ENCODE measurements at places on chromosomes 12 and 14. TPM values are rescaled to one million over a fixed set of nuclear protein-coding genes. Genes with fewer than 3 reads are reported as not detected.

The TRHDE gene
- 1.2 TPM for total RNA-seq

GRCh38 chr12:104618691-104619090 is 161.9 kb downstream of the CHST11 start:
- no peak for DNase-seq

- DNase-seq: no peak
Measured at GRCh38 chr14:92581966-92582566, 68.5 kb downstream of the RIN3 start.

GRCh38 chr12:132723764-132724140 is 13.1 kb downstream of the PGAM5 start:
- DNase-seq: no peak

- DNase-seq: no peak
Measured at GRCh38 chr14:84272290-84272721, 1257.6 kb upstream of the FLRT2 start.

The TAS2R8 gene
- not detected for total RNA-seq

The APOLD1 gene
- 13.3 TPM for total RNA-seq

DNA sequence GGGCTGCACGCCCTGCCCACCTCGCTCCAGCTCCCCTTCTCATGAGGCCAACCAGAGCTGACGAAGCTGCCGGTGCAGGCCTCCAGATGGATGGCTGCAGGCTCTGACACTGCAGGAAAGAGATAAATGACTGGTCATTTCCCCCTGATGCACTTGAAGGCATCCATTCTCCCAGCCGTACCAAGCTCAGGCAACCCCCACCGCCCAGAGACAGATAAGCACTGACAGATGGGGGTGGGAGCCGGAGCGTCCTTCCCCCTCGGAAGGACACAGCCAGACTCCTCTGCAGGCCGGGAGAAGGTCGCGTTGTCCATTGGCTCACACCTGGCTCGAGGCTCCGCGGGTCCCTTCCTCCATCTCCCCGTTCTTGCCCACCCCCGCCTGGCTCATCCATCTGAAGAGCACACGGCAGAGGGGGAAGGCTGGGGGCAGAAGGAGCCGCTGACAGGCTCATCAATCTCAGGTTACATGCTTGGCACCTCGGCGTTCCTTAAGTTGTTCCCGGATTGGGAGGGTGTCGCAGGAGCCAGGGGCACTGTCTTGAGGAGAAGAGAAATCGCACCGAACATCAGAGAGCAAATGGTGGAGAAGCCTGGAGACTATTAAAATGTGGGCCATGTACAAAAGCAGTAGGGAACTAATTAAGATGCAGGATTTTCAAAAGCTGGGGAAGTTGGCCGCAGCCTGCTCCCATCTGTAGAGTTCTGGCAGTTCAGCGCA is 151.6 kb downstream of the DPF3 start:
- peak; percentile 62 for DNase-seq

- DNase-seq: no peak
Measured at GRCh38 chr12:20000229-20000849, 368.0 kb upstream of the PDE3A start.

GRCh38 chr14:58812050-58812910 is 174.5 kb downstream of the DACT1 start:
- DNase-seq: no peak

DNA sequence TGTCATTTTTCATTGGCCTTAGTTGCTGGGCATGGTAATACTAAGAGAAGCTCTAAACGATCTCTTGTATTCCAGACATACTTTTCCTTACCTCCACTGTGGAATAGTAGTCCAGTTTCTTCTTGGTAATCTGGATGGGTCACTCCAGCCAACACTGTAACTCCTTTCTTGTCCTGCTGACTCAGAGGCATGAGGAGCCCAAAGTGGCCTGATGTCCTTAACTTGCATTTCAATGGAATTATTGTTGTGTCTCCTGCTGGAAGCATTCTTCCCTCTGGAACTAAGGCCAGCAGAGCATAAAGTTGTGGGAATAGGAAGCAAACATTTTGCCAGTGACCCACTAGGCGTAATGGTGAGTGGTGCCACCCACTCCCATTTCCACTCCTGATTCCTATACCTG is 33.1 kb downstream of the DAAM1 start:
- DNase-seq: no peak
